Stimulated activated CD8-positive, alpha-beta memory T cell treated with anti-CD3 and anti-CD28 coated beads, Interleukin-12 subunit alpha, Interleukin-12 subunit beta, amount 100 ng/mL, for 4 hours (primary cell): ENCODE measurements at places on chromosomes 2 and 18.
A peak's percentile ranks its signal among the peaks of the same experiment; 100 is the strongest.

DNA sequence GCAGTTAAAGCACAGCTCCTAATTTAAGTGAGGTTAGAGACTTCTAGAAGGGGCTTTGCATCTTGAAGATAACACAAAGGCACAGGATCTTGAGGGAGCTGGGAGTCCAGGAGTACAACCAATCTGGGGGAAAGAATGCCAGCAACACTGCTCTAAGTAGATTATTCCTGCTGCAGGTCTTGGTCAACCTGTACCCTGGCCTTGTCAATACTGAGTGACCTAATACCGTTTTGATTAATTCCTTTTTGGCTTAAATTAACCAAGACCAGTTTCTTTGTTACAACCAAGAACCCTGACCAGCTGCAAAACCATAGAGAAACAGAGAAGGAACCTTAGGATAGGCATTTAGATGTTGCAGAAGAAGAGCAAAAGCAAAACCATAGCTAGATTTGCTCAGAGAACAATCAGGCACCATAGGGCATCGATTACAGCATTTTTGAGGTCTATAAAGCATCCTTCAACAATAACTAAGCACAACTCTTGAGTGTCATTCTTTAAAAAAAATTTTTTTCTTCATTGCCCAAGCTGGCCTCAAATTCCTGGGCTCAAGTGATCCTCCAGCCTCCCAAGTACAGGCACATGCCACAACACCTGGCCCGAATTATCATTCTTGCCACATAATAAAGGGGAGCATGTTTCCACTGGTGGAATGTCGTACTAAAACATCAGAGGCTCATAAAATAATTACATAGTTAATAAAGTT is 6.3 kb downstream of the STARD7 start:
- DNase-seq = no peak

GRCh38 chr2:143964891-143965290 is 555.0 kb downstream of the ZEB2 start:
- DNase-seq = no peak

DNA sequence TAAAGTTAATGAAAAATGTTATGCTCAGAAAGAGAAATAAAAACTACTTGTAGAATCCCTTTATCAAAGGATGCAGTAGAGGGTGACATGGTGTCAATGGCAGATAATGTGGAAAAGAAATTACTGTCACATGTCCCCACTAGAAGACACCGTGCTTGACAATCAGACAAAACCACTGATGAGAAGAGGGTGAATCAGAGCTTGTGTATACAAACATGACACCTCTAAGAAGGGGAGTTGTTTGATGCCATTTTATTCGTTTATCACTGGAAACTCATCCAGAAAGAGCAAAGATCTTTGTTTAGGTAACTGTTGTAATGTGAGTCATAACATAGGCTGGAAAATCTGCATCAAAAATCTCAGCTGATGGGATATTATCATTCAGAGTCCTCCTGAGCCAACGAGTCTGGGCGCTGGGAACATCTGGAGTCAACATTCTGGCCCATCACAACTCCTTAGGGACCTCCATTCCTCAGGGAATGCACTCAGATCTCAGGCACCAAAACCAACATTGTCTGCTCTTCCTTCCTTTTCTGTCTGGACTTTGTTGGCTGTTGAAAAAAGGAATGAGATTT is 49.5 kb upstream of the RAB12 start:
- DNase-seq = no peak

DNA sequence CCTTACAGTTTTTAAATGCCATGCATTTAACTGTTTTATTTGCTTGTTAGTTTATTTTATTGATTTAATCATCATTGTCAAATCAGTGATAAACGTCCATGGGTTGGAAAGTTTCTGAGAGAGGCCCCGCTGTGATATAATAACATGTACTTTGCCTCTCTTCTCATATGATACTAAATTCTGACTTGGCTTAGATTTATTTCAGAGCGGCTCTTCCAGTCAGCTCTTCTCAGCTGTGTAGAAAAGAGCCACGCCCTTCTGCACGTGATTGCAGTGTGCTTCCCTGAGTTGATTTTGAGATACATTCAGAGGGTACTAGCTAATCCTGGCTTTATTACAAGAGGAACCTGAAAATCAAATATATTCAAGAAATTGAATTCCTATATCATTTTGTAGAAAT is 218.6 kb downstream of the KCNE4 start:
- no peak for DNase-seq

- no peak for DNase-seq
These were observed 53.2 kb upstream of the MAPRE3 start for GRCh38 chr2:26917135-26917836.

- no peak for DNase-seq
These were observed 61.2 kb downstream of the BOD1L2 start for GRCh38 chr18:57208047-57208446.

GRCh38 chr18:59874166-59874565 is 25.6 kb upstream of the PMAIP1 start:
- no peak for DNase-seq

DNA sequence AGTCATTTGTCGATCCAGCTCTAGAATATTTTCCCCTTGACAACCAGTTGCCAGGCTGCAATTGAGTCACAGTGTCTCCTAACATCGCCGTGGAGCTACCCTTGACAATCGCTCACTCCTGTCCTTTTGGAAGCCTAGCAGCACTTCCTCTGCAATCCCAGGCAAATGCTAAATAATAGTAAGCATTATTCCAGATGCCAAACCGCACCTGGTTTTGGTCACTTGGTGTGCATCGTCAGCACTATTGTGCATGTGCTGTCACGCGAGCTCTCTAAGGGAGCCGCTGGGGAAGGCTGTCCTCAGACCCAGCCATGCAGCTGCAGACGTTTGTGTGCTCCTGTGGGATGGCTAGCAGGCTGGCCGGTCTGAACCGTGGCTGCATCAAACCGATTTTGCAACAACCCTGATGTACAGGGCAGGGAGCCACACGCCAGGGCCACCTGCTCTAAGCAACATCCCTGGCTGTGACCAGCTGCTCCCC is 549.5 kb upstream of the ID2 start:
- no peak for DNase-seq

DNA sequence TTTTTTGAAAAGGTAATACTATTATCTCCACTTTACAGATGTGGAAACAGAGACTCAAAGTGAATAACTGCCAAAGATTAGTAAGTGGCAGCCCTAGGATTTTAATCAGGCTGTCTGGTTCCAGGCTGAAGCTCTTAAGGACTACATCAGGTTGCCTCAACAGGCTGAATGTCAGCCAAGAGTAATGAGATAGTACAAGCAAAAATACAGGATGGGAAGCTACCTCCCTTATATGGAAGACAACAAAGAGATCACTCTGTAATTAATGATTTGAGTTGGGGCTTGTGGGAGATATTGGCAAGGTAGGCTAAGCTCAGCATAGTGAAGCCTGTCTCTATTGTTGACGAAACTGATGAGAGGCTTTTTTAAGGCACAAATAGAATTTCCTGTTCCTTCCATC is 323.1 kb downstream of the KCNJ3 start:
- DNase-seq = no peak

DNA sequence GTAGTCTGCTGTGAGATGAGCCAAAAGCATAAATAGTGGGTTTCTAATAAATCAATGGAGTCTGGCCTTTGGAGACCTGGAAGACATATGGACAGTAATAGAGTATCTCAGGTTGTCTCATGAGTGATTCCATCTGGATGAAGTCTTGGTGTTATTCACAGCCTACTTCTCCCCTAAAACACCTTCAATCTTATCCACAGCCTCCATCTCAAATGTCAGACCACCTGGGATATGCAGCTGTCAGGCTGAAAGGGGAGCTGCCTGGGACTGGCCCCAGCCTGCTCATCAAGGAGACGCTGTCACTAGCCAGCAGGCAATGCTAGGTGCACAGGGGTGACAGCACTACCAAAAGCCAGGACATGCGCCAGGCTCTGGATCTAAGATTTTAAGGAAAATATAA is 684.0 kb upstream of the ZEB2 start:
- DNase-seq = no peak

- DNase-seq = no peak
These were observed 157.7 kb downstream of the ANTXR1 start for GRCh38 chr2:69170661-69171060.

GRCh38 chr2:100267751-100268150 is 54.5 kb downstream of the LONRF2 start:
- no peak for DNase-seq

- DNase-seq = no peak
These were observed 1.0 kb upstream of the PMAIP1 start for GRCh38 chr18:59898609-59899297.

DNA sequence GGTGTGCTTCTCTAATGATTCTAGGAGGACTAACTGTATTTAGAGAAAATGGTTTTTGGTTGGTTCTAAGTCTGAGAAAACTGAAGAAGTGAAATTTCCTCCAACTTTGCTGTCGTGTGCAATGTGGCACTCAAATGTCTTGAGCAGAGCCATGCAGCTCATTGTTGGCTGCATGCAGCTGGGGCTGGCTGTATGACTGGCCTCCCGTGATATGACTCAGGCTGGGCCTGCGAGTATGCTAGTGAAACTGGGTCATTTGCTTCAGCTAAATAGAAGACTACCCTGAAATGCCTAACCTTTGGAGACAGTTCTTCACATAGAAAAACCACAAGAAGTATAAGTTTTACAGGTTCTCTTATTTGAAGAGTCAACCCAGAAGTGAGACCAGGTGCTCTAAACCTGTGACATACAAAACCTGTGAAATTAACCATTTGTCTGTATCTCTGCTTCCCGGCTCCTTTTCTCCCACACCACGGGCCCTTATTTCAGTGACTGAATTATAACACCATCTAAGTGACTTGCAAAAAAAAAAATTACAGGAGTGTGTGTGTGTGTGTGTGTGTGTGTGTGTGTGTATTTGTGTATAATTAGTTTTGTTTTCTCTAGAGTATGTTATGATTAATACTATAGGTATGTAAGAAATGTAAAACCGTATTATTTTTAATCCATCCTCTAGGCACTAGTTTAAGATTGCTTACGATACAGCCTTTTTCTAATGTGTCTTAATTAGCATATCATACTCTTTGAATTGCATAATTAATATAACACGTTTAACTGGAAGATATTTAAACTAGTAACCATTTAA is 15.9 kb downstream of the POLI start:
- DNase-seq = no peak

- DNase-seq = no peak
These were observed 485.2 kb upstream of the SALL3 start for GRCh38 chr18:78494204-78495085.

DNA sequence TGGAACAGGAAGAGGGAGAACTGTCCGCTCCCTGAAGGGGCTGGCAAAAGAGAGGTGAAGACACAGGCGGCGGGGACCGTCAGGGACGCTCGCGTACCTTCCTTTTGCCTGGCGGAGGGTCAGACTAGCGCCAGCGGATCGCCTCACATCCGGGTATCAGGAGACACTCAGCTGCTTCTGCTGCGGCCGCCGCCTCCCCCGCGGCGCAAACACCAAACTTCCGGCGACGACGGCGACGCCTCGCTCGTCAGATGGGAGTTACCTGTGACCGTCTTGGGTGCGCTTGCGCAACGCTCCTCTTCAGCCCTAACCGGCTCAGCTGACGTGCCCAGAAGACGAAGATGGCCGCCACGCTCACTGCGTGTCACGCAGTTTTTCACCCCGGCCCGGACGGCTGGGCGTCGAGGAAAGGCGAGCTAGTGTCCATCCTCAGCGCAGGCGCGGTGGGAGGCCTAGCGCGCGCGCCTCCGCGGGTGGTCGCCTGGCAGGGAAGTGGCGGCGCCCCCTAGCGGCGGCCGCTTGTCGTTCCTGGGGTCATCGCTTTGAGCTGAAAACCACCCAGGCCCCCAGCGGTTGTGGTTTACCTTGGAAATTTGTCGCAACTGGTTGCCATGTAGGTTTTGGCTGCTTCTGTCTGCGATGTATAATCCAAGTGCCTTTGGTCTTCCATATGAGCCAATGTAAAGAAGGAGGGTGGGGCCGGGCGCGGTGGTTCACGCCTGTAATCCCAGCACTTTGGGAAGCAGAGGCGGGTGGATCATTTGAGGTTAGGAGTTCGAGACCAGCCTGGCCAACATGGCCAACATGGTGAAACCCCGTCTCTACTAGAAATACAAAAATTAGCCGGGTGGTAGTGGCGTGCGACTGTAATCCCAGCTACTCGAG is at the start of gene ESCO1:
TSS of gene ESCO1 (minus strand) at position 179 of the 885 bp plus-strand sequence. CDS start 25,861 bp downstream, outside the sequence.
- DNase-seq = peak; percentile 91

DNA sequence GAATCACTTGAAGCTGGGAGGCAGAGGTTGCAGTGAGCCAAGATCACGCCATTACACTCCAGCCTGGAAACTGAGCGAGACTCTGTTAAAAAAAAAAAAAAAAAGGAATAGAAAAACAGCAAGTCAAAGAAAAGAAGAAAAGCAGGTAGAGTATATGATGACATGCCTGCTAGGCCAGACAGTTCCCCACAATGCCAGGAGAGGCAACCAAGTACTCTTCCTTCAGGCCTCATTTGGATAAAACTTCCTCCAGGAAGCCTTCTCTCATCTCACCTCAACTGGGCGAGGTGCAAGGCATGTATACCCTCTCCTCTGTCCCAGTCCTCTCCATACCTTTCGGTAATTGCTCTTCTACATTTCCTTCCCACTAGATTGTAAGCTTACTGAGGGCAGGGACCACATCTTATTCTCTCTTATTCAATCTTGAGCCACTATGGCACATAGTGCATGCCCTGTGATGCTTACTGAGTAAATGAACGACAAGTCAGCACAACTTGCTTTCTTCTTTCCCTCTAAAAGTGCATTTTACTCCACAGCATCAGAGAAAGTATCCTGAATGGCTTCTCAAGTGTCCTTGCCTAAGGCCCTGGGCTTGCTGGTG is 10.1 kb upstream of the SPRED2 start:
- no peak for DNase-seq

- DNase-seq = no peak
These were observed 971.0 kb upstream of the GYPC start for GRCh38 chr2:125684932-125685331.

GRCh38 chr2:221337957-221338685 is 234.0 kb downstream of the EPHA4 start:
- no peak for DNase-seq

- DNase-seq = no peak
These were observed 120.5 kb upstream of the CXCR4 start for GRCh38 chr2:136238286-136239078.

GRCh38 chr2:165795011-165795410 is 964 bp upstream of the GALNT3 start:
- DNase-seq = no peak

- DNase-seq = no peak
These were observed 8.0 kb upstream of the SF3B1 start for GRCh38 chr2:197442857-197443256.

DNA sequence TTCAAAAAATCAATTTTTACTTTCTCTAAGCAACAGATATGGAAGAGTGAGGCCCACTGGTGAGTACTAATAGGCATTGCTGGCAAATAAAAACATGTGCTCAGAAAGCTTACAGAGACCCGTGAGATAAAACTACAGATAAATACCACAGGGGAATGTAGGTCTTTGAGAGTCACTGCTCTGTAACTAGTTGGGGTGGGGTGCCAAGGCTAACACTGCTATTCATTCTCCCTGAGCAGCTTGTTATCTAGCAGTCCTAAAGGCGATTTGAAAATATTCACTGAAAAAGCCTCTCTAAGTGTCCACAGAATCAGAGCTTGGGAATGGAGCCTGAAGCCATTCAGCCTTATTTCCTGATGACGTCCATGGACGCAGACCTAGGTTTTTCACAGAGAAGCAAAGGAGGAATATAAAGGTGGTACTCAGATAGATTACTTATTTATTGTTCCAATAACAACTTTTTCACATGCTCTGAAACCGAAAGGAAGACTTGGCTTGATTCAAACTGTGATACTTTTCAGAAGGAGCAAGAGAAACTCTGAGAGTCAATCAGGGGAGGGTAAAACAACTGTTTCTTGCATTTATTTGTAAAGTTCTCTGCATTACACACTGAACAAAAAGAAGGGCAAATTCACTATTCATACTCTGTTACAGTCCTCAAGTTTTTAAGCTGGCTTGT is 188.4 kb downstream of the PPP1R1C start:
- no peak for DNase-seq

GRCh38 chr18:57950542-57950941 is 93.5 kb upstream of the NEDD4L start:
- no peak for DNase-seq
